ENCODE measurements at places on chromosomes 7 and 10.

DNA sequence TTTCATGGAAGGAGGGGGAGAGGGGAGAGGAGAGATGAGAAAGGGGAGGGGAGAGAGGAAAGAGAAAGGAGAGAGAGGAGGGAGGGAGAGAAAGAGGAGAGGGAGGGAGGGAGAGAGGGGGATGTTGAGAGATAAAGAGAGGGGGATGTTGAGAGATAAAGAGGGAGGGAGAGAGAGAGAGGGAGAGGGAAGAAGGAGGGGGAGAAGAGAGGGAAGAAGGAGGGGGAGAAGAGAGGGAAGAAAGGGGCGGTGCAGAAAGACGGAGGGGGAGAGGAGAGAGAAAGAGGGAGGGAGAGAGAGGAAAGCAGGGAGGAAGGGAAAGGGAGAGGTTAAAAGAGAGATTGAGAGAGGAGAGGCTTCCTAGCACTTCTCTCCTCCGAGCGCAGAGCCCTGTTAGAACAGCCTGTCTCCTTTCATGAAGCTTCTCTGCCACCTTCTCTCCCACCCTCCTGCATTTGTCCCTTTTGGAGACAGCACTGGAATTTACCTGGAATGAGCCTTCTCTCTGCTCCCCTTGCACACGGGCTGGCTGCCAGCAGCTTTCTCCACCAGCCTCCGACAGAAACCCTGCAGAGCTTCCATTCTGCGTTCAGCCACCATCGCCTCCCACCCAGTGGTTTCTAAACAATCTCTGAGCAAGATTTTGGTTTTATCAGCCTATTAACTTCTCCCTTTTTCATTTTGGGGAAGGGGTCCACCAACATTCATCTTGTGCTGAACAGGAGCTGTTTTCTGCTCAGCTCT is 74.0 kb upstream of the CARD11 start:
- no peak for DNase-seq

- no peak for DNase-seq
These were observed 253.5 kb downstream of the NSUN6 start for GRCh38 chr10:18397906-18398305.

GRCh38 chr7:101779267-101779666 is 38.2 kb upstream of the CUX1 start:
- DNase-seq: no peak

GRCh38 chr10:60731134-60731885 is 47.0 kb upstream of the CDK1 start:
- DNase-seq: no peak

DNA sequence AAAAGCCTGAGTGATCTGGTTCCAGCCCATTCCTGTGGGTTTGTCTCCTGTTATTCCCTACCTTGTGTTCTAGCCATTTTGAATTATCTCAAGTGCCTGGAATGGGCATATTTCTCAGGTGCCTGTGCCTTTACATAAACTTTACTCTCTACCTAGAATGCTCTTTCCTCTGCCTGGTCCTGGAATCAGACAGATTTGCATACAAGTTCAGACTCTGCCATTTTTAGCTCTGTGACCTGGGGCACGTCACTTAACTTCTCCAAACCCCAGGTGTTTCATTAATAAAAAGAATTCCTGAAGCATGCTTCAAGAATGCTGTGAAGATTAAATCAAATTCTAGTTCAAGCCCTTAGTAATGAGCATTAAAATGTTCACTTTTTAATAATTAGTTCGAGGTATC is 7.8 kb downstream of the DCLRE1A start:
- DNase-seq: no peak

- no peak for DNase-seq
These were observed 43.3 kb downstream of the FAM204A start for GRCh38 chr10:118298787-118299186.

DNA sequence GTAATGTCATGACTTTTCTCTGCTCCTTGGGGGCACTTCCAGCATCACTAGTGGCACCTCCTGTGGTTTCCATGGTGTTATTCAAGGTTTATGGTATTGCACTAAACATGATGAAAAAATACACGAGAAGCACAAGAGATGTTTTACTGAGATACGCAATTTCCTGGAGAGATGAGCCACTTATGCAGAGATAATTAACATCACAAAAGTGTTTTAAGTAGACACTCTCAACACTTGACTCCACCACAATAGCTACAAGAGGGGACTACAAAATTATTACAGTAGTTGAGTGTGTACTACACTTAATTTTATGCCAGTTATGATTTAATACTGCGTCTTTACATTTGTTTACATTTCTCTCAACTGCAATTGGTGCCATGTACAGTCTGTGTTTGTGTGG is 906.7 kb downstream of the DNAJB9 start:
- no peak for DNase-seq

DNA sequence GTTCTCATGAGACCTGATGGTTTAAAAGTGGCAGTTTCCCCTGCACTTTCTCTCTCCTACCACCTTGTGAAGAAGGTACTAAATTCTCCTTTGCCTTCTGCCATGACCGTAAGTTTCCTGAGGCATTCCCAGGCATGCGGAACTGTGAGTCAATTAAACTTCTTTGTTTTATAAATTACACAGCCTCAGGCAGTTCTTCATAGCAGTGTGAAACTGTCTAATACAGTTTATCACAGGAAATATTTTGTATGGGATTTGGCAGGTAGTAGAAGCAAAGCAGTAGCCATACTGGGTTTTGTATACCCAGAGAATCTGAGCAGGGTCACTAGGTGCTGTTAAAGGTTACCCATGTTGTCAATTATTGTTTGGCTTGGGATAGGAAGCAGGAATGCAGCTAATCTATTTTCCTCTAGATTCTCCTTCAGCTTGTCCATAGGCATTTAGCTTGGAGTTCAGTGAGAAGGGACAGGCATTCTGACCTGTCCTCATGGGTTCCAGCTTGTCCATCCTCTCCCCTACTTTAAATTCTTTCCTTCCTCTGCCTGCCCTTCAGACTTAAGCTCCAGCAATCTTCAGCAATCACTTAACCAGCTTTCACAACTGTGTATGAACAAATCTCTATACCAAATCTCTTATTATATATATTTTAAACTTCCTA is 186.7 kb downstream of the PCLO start:
- no peak for DNase-seq

DNA sequence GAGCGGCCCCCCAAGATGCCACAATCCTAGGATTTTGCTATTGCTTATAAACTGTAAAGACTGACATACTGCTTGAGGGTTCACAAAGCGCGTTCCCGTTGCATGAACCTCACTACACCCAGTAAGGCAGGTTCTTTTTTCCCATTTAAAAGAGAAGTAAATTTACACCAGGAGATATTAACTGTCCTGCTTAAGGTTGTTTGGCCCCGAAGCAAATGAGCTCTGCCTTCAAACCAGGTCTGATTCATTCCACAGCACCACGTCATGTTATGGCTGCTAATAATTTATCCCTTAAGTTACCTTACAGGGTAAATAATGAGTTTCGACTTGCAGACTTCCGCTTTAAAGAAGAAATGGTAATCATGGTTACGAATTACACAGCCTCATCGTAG is 559 bp upstream of the FKBP14 start:
- DNase-seq: peak; percentile 67

DNA sequence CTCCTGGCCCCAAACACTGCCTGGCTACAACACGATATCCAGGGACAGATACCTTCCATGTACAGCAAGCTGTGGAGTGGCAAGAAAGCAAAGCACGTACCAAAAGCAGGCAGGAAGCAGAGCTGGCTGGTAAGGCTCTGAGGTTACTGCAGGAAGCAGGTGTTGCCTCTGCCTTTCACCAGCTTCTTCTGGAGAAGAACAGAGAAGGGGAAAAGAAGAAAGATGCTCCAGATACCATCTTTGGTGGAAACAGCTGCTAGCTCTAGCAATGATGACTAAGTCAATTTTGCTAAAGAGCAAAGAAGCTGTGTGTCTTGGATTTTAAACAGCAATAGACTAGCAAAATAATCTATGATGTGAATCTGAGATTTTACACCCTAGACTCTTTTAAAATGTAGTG is 34.9 kb upstream of the PRSS1 start:
- no peak for DNase-seq

DNA sequence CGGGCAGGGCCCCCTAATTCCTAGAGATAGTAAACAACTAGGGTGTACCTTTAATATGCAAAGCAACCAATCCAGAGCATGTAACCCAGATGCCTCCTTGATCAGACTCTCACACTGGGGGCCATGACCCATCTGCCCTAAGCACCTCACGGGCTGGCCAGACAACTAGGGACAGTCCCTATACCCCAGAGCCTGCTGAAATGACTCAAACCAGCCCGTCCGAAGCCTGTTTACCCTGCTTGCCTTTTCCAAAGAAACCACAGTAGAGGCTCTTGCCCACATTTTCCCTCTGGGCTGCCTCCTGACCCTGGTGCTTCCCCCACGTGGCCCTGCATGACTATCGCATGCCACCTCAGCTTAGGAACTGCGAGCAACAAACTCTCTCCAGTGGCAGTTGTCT is 46.2 kb downstream of the RGS10 start:
- no peak for DNase-seq

DNA sequence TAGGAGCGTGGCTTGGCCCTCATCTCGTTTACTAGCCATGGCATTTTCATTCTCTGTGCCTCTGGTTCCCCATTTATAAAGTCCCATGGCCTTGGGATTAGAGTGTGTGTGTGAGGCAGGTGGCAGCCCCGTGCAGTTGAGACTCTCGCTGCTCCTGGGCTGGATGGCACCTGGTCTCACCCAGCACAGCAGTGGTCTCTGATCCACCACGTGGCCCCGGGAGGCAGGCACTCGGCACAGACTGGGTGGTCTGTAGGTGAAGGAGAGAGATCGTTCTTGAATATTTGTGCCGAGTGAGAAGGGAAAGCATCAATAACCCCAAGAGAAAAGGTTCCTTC is 50.4 kb downstream of the CALML3 start:
- no peak for DNase-seq

GRCh38 chr7:142799437-142799835 is 28.7 kb downstream of the PRSS2 start:
- DNase-seq: no peak

GRCh38 chr10:98920360-98920759 is 315.3 kb downstream of the HPSE2 start:
- no peak for DNase-seq

GRCh38 chr7:107253599-107253998 is 84.8 kb downstream of the HBP1 start:
- DNase-seq: no peak

Measured in DMS 273 treated with DMSO at 0.1 percent for 48 hours (cell line).